Left ventricle myocardium inferior (tissue), 1 donor: ENCODE measurements at places on chromosomes 1 and 21.
A peak's percentile ranks its signal among the peaks of the same experiment; 100 is the strongest.

DNA sequence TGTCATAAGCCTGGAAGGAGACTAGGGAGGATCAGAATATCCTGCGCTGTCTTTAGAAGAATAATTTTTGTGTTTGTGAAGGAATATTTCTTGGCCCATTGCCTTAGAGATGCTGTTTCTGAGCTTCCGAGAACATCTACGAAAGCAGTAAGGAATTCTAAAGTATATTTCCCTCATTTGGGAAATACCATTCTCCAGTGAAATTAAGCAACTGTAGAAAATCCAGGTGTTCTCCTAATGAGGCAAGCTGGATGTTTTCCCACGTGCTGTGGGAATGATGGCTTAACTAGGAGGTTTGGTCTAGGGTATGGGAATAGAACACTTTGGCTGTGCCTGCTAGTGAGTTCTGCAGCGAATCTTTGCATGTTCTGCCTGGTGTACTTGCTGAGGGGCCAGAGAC, 168.9 kb upstream of the KIAA0040 start:
- no peak for DNase-seq

- no peak for DNase-seq
Observed at GRCh38 chr1:92989253-92989652, 28.0 kb upstream of the DIPK1A start.

- peak; percentile 37 for DNase-seq
Observed at GRCh38 chr1:234701737-234702341, 91.9 kb upstream of the IRF2BP2 start.

DNA sequence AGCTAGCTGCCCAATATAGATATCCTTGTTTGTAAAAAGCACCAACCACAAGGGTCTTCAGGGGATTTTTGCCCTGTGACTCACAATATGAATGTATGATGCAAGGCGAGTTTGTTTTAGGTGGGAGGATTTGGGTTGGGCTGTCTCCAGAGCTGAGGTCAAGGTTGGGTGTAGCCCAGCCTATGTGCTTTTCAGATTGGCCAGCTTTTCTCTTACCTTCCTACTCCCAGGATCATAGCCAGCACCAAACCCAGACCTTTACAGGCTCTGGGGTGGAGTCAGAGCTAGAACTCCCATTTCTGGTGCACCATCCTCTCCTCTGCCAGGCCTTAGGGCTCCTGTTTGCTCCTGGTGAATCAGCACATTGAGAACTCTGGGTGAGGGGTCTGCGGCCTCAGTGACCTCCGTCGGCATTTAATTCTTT, 55.6 kb upstream of the GCLM start:
- no peak for DNase-seq

DNA sequence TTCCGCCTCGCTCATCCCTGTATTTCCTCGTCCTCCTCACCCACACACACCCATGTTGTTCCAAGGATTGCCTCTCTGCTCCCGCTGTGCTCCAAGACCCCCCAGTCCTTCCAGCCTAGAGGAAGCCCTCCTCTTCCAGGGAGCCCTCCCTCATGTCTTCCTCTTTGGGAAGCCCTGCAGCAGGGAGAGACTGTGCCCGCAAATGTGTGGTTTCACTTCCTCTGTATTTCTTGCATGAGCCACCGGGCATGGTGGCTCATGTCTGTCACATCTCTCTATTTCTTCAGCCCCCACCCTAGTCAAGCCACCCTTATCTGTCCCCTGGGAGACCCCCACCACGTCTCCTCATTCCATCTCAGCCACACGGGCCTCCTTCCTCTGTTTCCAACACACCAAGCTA, 57.5 kb upstream of the PAX7 start:
- DNase-seq, result no peak

GRCh38 chr1:38027201-38028104, 14.9 kb downstream of the UTP11 start:
- DNase-seq, result no peak

DNA sequence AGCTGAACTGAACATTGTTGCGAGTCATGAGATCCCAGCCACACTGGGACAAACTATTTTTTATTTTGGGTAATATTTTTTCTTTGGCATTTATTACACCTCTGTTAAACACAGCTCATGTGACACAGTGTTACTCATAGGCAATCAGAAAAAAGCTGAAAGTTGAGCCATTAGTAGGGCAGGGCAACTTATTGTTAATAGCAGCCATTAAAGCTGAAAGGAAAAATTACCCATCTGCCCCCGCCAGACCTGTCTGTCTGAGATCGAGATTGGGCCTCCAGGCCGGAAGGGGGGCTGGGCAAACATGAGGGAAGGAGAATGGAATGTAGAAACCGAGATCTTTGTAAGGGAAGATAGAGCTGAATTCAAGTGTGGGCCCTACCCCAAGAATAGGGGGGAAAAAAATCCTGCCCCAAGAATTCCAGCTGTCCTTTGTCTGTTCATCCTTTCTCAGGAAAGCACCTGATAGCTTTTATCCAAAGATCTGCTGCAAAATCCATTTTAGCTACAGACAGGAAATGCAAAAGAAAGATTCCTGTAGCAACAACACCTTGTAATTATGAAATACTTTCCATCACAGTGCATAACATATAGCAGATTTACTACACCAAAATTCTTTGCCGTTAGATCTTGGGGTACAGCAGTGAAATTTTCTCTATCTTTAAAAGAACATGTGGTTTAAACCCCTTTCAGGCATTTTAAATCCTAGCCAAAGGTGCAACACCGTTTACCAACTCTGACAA, 212.8 kb downstream of the PBX1 start:
- DNase-seq, result no peak

- DNase-seq, result no peak
Observed at GRCh38 chr1:50704126-50704525, 255.9 kb downstream of the FAF1 start.

DNA sequence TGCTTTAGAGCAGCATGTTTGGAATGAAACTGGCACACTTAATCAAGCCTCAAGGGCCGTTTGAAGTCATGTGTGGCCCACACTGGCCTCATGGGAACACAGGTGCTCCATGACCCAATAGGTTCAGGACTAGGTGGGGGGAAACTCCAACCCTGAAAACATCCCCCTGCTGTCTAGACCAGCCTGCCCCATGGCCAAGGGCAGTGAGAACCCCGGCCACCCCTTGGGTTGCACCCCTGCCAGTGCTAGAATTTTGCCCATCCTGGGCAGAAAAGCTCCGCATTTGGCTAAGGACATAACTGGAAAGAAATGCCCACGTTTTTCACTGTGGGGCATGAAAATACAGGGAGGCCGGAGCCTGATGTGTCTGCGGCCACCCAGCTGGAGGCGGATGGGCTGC, 6.1 kb upstream of the PTGER3 start:
- DNase-seq, result no peak

- no peak for DNase-seq
Observed at GRCh38 chr1:167529829-167530474, 11.6 kb upstream of the CD247 start.

DNA sequence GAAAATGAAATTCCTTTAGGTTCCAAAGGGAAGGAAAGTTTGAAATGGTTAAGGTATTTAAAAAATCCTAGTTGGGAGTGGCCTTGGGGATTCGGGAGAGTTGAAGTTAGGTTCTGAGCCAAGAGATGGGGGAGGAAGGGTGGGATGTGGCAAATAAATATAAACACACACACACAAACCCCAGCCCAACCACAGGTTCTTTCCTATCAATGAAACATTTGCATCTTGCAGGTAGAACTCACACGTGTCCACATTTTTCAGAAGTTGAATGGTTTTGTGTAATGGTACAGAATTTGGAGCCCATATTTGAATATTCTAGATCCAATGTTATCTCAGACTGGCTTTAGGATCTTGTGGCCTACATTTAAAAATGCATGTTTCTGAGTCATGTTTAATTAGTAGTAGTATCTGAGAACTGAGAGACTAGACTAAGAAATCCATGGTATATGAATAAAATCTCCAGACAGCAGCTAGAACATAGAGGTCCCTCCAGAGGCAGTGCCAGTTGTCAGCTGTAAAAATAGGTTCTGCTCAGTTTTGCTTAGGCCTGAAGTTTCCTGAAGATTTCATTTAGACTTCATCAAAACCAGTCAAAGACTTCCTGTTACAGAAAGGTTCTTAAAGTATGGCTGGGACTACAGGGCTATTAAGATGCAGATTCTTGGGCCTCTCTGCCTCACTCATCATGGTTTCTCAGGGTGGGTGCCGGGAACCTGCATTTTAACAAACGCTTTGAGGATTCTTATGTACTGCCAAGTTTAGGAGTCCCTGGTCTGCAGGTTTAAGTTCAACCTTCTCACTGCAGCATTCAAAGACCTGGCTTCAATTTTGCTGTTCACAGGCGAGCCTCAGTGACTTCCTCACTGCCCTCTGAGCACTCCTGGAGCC, 21.3 kb downstream of the RUNX1 start:
- no peak for DNase-seq

- DNase-seq, result no peak
Observed at GRCh38 chr1:201226178-201226514, 35.5 kb downstream of the IGFN1 start.

DNA sequence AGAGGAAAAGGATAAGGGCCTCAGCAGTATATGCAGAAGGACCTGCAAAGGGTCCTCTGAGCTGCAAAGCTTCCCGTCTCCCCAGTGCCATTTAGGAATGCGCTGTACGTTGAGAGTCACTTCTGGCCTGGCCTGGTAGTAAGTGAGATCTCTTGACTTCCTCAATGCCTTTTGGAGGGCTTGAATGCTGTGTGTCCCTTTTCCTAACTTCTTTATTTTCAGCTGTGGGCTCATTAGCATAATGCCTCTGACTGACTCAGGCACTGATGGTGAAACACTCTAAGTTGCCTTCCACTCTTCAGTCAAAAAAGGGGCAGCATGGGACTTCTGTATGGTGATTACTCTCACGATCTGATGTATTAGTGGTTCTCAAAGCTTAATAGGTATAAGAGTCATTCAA, 49.9 kb downstream of the XCL1 start:
- DNase-seq, result no peak

- DNase-seq, result no peak
Observed at GRCh38 chr1:92980732-92981647, 19.7 kb upstream of the DIPK1A start.

GRCh38 chr1:245520611-245521010, 365.8 kb downstream of the KIF26B start:
- no peak for DNase-seq

- peak; percentile 77 for DNase-seq
Observed at GRCh38 chr1:12591267-12591938, 26.6 kb downstream of the DHRS3 start.

DNA sequence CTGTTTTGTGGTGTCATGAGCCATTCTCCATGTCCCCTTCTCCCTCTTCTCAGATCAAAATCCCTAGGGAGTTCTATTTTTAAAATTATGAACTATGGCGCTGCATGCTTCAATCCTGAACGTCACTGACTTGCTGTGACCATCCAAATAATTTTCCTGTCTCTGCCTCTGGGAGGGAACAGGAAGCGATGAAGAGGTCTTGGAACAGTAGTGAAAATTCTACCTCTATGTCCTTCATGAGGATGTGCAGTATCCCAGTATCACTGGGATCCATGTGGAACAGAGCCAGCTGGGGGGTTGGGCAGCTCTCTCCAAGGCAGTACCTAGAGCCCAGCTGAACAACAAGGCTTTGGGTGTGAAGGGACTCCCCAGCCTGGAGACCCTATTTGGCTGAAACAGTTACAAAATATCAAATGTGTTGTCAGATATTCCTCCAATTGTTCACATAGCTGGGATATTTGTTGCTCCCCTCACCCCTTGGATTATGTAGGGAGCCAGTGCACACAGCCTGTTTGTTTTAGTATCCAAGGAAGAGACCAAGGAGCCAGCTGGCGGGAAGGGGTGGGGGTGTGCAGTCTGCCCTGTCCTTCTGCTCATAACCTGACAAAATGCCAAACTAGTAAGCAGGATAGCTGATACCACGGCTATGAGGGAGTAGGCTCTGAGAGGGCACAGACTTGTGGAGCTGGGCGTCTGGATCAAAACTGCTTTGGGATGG, 7.6 kb downstream of the DCLRE1B start:
- DNase-seq, result peak; percentile 43

GRCh38 chr1:150545486-150546032, 3.6 kb upstream of the ADAMTSL4 start:
- DNase-seq, result no peak

- no peak for DNase-seq
Observed at GRCh38 chr1:71695821-71696220, 586.5 kb downstream of the NEGR1 start.

- no peak for DNase-seq
Observed at GRCh38 chr1:89221341-89221740, 22.6 kb upstream of the GBP4 start.

- DNase-seq, result no peak
Observed at GRCh38 chr1:93638981-93639380, 42.7 kb downstream of the BCAR3 start.

GRCh38 chr1:179079113-179079761, 2.6 kb upstream of the TOR3A start:
- no peak for DNase-seq

DNA sequence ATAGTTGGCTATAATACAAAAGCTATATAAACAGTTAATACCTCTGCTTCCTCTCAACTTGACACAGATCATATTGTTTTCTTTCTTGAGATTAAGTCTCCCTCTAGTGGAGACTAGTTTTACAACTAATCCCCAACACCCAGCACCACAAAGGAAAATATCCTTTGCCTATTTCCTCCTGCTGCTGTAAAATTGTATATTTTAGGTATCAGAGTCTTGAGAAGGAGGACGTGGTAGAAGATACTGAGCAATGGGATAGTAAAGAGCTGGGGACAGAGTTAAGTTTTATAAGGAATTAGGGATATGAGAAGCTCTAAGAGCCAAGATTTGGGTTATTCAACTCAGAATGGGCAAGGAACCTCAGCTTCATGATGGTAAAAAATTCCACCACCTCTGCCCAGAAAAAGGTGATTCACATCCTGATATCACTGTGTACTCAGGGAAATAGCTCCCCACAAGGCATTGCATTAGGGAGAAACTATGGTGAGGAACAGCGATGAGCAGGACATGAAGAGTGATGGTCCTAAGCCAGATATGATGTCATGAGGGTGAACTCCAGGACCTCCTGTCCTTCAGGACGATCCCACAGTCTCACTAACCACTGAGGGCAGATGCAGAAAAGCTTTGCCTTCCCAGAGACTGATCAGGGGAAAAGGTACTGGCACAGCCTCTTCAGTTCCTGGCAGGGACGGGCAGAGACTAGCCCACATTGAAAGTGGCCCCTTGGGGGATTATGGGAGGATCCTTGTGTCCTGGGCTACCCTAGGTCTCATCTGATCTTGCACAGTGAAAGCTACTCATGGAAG, 14.7 kb upstream of the CFAP126 start:
- DNase-seq, result no peak

DNA sequence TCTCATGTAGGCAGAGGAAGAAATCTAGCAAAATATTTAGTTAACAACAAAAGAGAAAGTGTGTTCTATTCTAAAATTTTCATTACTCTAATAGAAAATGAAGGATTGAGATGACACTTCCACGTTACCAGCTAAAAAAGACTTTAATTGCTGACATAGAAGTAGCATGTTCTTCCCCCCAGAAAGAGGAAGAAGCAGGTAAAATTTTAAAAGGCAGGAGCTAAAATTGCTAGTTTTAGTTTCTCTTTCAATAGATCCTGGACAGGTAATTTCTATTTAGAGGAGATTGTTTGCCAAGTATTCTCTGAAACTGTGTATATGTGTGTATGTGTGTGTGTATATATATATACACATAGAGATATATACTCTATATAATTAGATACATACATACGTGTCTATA, 248.1 kb upstream of the FMN2 start:
- no peak for DNase-seq

- no peak for DNase-seq
Observed at GRCh38 chr1:30476476-30476875, 246.9 kb downstream of the MATN1 start.

- DNase-seq, result no peak
Observed at GRCh38 chr1:239125893-239126292, 260.5 kb upstream of the CHRM3 start.

- no peak for DNase-seq
Observed at GRCh38 chr1:161008869-161009510, 12.0 kb downstream of the F11R start.
